Upper lobe of right lung (tissue), 1 donor: ENCODE measurements at places on chromosomes 11 and 22. TPM values are rescaled to one million over a fixed set of nuclear protein-coding genes. Genes with fewer than 3 reads are reported as not detected.
A peak's percentile ranks its signal among the peaks of the same experiment; 100 is the strongest.

- no peaks in the 10 kb centered on the region for H3K36me3 ChIP-seq
- no peak overlapping the region for H3K27ac ChIP-seq
- H3K4me1 ChIP-seq = no peaks in the 10 kb centered on the region
- H3K27me3 ChIP-seq = peaks cover 10% of the 10 kb centered on the region
- H3K4me3 ChIP-seq = no peak overlapping the region
- DNase-seq = no peak
Observed at GRCh38 chr22:49406879-49407587, 420.6 kb downstream of the BRD1 start.

DNA sequence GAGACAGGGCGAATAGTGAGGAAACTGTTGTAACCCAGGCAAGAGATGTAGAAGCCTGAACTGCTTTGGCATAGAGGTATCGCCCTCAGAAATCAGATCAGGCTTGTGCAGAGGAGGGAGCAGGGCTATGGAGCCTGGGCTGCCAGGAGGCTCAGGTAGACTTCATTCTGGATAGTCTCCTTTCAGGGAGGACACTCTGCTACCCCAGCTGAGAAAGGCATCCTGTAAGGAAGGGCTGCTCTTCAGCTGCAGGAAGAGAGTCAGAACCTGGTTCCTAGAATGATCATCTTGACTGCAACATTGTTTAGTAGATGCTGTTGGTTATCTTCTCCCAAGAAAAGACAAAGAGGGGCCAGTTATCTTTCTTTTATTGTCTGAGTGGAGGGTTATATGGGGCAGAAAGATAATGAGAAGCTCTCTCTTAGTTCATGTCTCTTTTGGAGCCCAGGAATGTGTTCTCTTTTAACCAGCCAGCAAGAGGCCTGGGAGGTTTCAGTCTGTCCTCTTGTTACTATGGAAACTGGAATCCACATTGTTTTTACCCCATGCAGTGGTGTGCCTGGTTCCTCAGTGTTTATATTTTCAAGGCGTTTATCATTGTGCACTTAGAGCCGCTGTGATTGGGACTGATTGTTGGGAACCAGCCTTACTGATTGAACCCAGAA, 95.7 kb downstream of the STIM1 start:
- H3K27ac ChIP-seq = peak overlapping the region; percentile 71
- H3K36me3 ChIP-seq = no peaks in the 10 kb centered on the region
- peaks cover 62% of the 10 kb centered on the region for H3K4me1 ChIP-seq
- no peaks in the 10 kb centered on the region for H3K27me3 ChIP-seq
- no peak for DNase-seq

- DNase-seq = no peak
- no peak overlapping the region for H3K27ac ChIP-seq
- peak overlapping the region; percentile 50 for H3K4me3 ChIP-seq
- H3K27me3 ChIP-seq = peaks cover 76% of the 10 kb centered on the region
Observed at GRCh38 chr11:79439410-79439885, 1.4 kb downstream of the TENM4 start.

GRCh38 chr11:135019899-135020298, 607.9 kb upstream of the B3GAT1 start:
- H3K27ac ChIP-seq = no peak overlapping the region
- no peaks in the 10 kb centered on the region for H3K4me1 ChIP-seq
- no peak for DNase-seq
- H3K36me3 ChIP-seq = no peaks in the 10 kb centered on the region

DNA sequence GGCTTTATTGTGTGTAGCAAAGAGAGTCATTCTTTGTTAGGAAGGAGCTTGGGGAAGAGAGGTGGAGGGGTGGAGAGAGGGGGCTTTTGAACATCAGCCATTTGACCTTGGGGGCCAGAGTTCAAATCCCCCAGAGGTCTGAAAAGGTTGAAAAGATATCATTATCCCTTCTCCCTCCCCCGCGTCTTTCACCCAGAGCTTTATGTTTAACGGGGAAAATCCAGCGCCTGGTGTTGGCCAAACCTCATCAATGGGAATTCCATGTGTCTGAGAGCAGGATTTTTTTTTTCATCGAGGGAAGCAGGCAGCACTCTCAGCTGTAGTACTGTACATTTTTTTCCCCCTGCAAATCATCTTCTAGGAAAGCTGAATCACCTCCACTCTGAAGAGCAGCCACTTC, 122.4 kb upstream of the HSD17B12 start:
- H3K27me3 ChIP-seq = peaks cover 58% of the 10 kb centered on the region
- H3K27ac ChIP-seq = no peak overlapping the region
- H3K4me1 ChIP-seq = no peaks in the 10 kb centered on the region
- H3K36me3 ChIP-seq = no peaks in the 10 kb centered on the region

DNA sequence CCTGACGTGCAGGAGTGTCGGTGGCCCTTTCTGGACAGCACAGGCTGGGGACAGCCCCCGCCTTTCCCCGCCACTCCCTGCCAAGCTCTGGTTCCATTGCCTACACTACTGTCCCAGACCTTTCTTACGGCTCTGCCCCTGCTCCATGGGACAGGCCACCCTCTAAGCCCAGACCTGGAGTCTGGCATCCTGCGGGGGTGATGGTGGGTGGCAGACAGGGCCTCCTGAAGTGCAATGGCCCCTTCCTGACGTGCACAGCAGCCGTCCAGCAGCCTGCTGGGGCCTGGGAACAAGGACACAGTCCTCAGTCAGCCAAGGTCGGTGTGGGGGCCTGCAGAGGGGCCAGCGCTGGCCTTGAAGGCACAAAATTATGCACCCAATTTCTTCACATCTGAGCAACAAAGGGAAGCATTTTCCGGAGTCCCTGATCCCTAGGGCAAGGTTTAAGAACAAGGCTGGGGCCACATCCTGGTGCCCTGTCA, 79.7 kb upstream of the KCNQ1OT1 start:
- no peaks in the 10 kb centered on the region for H3K27me3 ChIP-seq
- no peak for DNase-seq

DNA sequence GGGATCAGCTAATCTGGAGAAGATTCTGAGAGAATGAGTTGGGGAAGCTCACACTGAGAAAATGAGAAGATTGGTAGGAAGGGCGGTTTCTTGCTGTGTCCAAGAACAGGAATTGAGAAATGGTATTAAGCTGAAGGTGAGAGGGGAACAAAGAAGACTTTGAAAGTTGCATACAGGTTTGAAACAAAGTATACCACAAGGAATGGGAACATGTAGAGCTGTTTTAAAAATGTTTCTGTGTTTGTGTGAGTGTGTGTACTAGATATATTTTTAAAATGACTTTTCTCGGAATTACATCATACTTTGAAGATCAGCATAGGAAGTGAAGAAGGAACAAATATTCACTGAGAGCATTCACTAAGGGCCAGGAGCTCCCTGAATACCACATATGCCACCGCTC, 24.4 kb upstream of the IZUMO1R start:
- no peaks in the 10 kb centered on the region for H3K4me1 ChIP-seq
- no peaks in the 10 kb centered on the region for H3K27me3 ChIP-seq
- no peak overlapping the region for H3K4me3 ChIP-seq
- H3K27ac ChIP-seq = no peak overlapping the region
- DNase-seq = no peak

GRCh38 chr22:48824712-48825651, 1002.7 kb downstream of the BRD1 start:
- H3K4me1 ChIP-seq = no peaks in the 10 kb centered on the region
- peaks cover 31% of the 10 kb centered on the region for H3K27me3 ChIP-seq
- no peak overlapping the region for H3K27ac ChIP-seq
- no peaks in the 10 kb centered on the region for H3K36me3 ChIP-seq

GRCh38 chr22:19525116-19525660, 978 bp upstream of the CLDN5 start:
- H3K36me3 ChIP-seq = peaks cover 4% of the 10 kb centered on the region
- no peak for DNase-seq
- peak overlapping the region; percentile 78 for H3K27ac ChIP-seq
- peaks cover 49% of the 10 kb centered on the region for H3K27me3 ChIP-seq
- H3K4me1 ChIP-seq = peaks cover 5% of the 10 kb centered on the region

DNA sequence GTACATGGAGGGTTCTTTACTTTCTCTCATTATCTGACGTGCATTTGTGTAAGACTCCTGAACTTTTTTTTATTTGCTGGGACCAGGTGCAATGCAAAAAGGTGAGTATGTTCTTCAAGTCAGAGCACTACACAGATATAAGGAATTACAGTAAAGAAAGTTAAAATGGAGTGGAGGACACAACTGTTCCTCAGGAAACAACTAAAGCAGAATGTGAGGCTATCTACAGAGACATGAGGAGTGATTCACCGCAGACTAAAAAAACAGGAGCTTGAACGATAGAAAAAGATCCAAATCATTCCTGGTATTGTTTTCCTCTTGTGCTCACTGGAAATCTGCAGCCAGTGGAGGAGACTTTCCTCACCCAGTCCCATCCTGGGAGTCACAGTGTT, 106.2 kb downstream of the ABTB2 start:
- H3K27me3 ChIP-seq = no peaks in the 10 kb centered on the region
- no peak overlapping the region for H3K4me3 ChIP-seq
- no peaks in the 10 kb centered on the region for H3K36me3 ChIP-seq

DNA sequence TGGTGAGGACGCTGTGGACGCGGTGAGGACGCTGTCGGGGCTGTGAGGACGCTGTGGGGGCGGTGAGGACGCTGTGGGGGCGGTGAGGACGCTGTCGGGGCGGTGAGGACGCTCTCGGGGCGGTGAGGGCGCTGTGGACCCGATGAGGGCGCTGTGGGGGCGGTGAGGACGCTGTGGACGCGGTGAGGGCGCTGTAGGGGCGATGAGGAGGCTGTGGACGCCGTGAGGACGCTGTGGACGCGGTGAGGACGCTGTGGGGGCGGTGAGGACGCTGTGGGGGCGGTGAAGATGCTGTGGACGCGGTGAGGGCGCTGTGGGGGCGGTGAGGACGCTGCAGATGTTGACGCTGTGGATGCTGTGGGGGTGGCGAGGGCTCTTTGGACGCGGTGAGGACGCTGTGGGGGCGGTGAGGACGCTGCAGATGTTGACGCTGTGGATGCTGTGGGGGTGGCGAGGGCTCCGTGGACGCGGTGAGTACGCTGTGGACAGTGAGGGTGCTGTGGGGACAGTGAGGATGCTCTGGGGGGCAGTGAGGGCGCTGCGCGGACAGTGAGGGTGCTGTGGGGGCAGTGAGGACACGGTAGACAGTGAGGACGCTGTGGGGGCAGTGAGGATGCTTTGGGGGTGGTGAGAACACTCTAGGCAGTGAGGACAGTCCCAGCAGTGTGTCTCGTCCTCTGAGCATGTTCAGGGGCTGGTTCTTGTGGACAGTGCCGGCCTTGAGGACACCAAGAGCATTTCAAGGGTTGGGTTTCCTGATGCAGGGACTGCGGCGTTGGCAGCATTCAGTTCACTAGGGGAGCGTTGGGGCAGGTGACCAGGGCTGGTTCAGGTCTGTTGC, 4.2 kb downstream of the GP1BB start:
- H3K4me1 ChIP-seq = peaks cover 16% of the 10 kb centered on the region
- H3K36me3 ChIP-seq = no peaks in the 10 kb centered on the region
- no peak overlapping the region for H3K27ac ChIP-seq
- H3K27me3 ChIP-seq = peaks cover 7% of the 10 kb centered on the region
- DNase-seq = no peak

Gene MS4A15
- total RNA-seq = 147 TPM

Gene RCOR2
- 0.69 TPM for total RNA-seq

Gene API5
- 76.5 TPM for total RNA-seq

Gene NAALADL1
- total RNA-seq = 10.0 TPM

Gene E2F8
- 0.38 TPM for total RNA-seq

Gene ZP1
- total RNA-seq = not detected

Gene SNX32
- not detected for total RNA-seq
